NB4 (cell line): ENCODE measurements at places on chromosomes 4 and X.

GRCh38 chr4:127622921-127623796 lies 9.6 kb upstream of the INTU start:
- DNase-seq = peak; percentile 47

- no peak for DNase-seq
These were observed 222.3 kb upstream of the HDX start for GRCh38 chrX:84724576-84724975.

DNA sequence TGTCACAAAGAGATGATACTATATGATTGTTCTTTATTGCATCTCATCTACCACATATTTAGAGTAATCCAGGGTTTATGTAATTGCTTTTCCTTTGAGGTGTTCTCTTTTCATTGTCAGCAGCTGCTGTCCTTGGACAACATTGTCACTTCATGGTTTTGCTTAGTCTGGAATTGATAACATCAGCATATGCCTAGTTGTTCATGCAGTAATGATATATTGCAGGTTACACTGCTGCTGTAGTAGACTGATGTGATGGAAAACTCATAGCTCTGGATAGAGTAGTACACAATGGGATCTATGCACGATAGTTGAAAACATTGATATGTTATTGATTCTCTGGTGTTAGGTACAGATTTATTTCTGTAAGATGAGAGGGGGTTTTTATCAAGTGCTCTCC lies 13.7 kb downstream of the NEIL3 start:
- DNase-seq = no peak

DNA sequence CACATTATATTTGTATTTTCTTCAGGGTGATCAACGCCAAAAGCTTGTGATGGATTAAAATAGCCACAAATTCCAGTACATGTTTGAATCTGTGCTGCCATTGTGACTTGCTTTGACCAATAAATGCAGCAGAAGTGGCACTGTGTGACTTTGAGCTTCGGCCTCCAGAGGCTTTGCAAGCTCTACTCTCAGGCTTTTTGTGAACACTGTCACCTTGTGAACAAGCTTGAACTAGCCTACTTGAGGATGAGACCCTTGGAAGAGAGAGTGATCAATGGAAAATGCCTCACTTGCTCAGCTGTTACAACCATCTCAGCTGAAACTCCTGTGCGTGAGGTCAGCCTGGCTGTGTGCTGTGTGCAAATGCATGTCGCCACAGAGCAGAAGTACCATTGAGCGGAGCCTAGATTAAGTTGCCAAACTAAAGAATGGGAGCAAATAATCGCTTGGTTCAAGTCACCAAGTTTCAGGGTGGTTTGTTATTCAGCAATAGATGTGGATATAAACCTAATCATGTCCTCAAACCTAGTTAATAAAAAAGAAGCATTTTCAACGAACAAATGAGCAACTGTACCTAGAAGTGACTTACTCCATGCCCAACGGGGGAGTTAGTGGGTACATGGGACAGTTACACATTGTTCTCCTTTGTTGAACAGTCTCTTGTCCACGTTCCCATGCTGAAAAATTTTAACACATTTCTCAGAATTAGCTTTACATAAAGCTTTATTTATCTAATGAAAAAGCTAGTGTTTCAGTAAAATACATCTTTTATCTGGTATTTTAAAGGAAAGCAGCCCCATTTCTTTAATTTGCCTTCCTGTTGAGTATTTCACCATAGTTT lies 23.5 kb downstream of the NOA1 start:
- DNase-seq = no peak

- no peak for DNase-seq
These were observed 1.9 kb downstream of the SLC9A7 start for GRCh38 chrX:46757052-46757451.

DNA sequence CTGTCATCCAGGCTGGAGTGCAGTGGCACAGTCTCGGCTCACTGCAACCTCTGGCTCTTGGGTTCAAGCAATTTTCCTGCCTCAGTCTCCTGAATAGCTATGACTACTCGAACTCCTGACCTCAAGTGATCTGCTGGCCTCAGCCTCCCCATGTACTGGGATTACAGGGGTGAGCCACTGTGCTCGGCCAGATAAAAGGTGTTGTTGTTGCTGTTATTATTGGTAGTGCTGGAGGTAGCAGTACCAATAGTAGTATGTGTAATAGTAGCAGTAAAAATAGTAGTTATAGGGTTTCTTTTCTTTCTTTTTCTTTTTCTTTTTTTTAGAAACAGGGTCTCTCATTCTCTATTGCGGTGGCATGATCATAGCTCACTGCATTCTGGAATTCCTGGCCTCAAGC lies 592.1 kb downstream of the ARAP2 start:
- DNase-seq = no peak

- DNase-seq = no peak
These were observed 40.0 kb upstream of the PDGFRA start for GRCh38 chr4:54189140-54189539.

DNA sequence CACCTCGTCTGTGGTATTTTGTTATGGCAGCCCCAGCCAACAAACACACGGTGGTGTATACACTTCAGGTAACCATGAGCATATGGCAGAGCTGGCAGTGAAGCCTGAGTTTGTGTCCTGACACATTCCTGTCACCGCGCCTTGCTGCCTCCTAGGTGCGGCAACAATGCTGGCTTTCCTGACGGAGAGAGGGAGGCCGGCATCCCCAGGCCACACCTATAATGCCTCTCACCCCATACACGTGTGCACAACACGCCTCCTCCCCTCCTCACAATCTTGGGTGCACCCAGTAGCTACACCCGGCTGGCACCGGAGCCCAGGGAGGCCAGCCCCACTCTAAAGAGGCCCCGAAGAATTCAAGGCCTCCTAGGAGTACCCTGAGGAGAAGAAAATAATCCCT lies 158.5 kb downstream of the NSUN7 start:
- no peak for DNase-seq

- DNase-seq = peak; percentile 1
These were observed 303.7 kb upstream of the MAGEB2 start for GRCh38 chrX:29911673-29912072.

DNA sequence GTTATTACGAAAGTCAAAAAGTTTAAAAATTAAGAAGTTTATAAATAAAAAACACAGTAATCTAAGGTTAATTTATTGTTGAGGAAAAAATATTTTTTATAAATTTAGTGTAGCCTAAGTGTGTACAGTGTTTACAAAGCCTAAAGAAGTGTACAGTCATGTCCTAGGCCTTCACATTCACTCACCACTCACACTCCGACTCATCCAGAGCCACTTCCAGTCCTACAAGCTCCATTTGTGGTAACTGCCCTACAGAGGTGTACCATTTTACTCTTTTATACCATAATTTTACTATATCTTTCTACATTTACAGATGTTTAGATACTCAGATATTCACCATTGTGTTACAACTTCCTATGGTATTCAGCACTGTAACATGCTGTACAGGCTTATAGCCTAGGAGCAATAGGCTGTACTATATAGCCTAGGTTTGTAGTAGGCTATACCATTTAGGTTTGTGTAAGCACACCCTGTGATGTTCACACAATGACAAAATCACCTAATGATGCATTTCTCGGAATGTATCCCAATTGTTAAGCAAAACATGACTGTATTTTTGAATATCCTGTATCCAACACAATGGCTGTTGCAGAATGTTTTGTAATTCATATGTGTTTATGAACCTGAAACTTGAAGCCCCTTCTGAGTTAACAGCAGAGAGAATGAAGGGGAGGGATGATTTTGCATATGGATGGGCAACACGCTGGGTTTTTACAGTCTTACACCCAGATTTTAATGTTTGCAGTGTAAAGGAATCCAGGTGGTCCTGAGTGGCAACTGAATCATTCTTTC lies 3.1 kb downstream of the PPBP start:
- no peak for DNase-seq

GRCh38 chrX:40065296-40066046 lies 32.3 kb downstream of the BCOR start:
- DNase-seq = no peak

DNA sequence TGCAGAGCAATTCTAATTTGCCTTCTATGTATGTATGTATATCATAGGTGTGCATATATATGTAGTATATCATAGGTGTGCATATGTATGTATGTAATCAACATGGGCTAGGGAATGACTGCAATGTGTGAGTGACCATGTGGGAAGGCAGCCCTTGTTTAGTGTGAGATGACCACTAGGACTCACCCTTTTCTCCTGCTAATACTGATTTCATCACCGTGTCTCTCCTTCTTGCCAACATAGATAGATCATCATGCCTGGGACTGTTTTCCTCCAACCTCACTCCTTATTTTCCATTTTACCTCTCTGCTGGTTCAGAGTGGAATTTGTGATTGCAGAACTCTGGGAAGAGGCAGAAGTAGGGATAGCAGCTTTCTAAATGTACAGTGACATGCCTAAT lies 63.6 kb upstream of the SFRP2 start:
- no peak for DNase-seq

GRCh38 chr4:151729731-151730559 lies 30.9 kb downstream of the GATB start:
- no peak for DNase-seq

DNA sequence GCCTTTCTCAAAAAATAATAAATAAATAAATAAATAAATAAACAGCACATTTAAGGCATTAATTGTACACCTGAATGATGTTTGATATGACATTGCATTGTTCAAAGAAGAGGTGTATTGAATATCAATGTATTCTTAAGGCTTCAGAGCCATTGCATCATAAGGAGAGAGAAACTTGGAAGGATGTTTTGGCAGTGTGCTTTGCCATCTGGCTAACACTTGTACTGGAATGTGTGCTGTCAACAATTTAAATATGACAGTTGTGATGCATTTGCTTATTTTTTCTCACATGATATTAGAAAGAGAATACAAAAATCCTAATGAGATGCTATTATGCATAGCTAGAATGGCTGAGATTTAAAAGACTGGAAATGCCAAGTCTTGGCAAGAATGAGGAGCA lies 67.8 kb downstream of the FAM133A start:
- no peak for DNase-seq

DNA sequence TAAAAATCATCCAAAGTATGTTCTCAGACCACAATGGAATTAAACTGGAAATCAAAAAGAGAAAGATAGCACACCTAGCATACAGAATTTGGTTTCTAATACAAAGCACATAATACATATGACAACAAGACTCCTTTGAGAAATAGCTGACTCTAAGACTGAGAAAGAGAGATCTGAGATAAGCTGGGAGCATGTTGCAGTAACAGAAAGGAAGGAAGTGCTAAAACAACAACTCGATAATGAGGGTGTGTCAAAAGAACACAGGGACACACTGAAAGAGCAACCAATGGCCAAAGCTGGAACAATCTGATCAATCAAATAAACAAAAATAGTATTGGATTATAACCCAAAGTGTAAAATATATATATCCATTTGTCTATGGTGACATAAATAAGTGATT lies 586.6 kb downstream of the C4orf33 start:
- peak; percentile 11 for DNase-seq

DNA sequence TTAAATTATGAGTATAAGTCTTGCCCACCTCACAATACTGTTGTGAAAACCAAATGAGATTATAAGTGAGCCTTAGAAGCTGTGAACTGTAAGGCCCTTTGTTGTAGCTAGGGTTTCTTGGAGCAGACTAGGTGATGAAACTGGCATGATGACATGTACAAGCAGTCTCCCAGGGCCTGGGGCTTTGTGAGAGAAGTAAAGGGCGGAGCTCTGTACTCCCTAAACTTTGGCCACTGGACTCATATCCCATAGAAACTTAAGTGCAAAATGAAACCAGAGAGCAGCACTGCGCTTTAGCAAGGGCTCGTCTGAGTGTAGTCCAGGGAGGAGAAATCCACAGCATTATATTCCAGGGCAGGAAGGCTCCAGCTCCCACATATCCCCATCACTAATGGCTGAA lies 385.6 kb upstream of the FGF16 start:
- DNase-seq = no peak

- no peak for DNase-seq
These were observed 1.5 kb downstream of the ADRA2C start for GRCh38 chr4:3767570-3768288.

GRCh38 chrX:39541881-39542280 lies 555.9 kb downstream of the BCOR start:
- DNase-seq = no peak

DNA sequence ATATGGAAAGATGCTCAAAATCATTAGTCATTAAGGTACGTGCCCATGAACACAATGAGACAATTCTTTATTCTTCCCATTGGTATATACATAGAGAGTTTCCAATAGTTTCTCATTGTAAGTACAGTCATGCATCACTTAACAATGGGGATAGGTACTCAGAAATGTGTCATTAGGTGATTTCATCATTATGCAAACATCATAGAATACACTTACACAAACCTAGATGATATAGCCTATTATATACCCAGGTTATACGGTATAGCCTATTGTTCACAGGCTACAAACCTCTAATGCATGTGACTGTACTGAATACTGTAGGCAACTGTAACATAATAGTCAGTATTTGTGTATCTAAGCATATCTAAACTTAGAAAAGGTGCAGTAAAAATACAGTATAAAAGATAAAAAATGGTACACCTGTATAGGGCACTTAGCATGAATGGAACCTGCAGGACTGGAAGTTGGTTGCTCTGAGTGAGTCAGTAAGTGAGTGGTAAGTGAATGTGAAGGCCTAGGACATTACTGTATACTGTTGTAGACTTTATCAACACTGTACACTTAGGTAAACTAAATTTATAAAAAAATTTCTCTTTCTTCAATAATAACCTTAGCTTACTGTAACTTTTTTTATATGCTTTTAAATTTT lies 49.6 kb downstream of the KLHL13 start:
- DNase-seq = no peak

DNA sequence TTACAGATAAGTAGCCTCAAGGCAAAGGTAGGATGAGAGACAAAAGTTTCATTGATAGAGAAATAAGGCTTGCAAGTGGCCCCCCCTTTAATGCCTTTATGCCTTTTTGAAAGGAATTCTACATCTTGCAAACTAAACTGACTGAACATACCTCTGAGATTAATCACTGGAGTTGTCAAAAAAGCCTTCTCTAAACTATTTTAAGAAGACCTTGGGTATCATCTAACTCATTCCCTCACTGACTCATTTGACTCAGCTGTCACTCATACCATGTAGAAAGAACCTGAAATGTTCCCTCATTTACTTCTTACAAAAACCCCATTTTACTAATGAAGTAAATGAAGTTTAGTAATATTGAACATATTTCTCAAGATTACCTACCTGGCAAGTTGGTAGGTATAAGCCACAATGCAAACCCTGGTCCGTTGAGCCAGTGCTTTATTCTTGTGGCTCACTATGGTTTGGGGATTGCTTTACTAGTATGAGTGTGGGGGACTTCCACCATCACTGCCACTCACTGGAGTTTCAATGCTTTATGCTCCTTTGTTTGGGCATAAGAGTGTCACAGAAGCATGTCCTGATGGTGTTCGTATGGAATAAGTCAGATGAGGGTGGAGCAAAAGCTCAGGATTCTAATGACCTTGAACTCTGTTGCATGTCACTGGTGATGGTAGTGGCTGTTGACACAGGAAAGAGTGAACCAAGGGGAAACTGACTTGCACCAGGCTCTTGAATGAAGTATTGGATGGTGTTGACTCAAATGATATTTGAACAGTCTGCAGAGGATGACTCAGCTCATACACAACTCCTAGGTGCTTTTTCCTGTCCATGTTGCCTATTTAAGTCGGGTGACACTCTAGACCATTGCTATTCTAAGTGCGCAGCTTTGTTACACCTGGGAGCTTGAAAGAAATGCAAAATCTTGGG lies 305.5 kb upstream of the EMCN start:
- DNase-seq = no peak
